ENCODE measurements at places on chromosomes 2 and 18.

DNA sequence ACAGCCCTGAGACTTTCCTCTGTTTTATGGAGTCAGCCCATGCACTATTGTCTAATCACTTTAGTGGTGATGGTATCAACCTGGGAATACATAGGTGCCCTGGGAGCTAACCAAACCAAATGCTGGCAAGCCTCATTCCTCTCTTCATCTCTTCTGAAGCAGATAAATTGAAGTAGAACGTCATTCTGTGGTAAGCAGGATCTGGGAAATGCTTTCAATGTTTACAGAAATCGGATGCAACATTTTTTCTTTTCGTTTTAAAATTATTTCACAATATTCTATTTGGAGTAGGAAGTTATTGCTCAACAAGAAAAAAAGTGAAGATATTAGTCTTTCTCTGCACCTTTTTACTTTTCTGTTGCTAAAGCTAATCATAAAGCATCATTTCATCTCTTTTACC lies 114.2 kb downstream of the RBMS1 start:
- no peak for DNase-seq

DNA sequence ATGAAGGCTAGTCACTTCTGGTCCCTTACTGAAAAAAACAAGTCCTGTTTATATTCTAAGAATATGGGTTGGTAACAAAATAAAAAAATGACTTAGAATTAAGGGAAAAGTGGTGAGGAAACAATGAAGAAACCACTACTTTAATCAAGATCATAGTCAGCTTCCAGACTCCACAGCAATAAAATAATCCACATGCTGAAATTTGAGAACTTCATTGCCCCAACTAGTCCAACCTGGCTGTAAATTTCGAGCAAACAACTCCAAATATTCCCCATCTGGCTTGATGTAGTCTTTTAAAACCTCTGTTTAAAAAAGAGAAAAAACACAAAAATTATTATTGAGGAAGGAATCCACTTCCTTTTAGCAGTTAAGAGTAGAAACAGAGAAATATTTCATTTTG lies 32.5 kb downstream of the METTL4 start:
- DNase-seq = no peak

DNA sequence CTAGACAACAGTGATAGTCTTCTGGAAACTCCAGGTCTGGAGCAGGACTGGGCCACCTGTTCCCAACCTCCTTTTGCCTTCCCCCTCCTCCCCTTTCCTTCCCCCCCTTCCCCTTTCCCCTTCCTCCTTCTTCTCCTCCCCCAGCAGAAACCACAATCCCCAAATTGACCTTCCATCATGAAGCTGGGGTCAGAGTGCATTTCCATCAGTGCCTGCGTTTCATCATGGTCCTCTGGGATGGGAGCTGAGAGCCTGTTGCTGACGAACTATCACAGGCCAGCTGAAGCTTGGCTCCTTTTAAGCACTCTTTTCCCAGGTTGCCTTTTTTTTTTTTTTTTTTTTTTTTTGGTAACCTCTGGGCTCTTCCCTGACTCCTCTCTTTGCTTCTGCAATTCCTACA lies 52.6 kb upstream of the SMAD2 start:
- DNase-seq = no peak

DNA sequence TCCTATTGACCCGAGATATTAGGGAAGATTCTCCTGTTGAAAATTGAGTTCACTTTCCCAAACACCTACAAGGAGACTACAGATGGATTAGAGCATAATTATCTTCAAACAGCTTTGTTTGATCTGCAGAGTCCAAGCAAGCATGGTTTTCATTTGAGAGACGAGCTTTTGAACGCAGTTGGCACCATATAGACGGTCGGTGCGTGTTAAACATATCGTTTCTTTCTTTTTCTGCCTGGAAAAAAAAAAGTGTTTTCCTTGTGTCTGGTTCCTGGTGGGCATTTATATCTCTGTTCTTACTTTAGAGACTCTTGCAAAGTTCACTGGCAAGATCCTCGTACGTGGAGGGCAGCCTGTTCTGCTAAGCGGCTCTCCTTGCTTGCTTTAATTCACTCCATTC lies 248.9 kb downstream of the TMEM182 start:
- DNase-seq = no peak

GRCh38 chr2:53509831-53510388 lies 257.7 kb upstream of the CHAC2 start:
- DNase-seq = no peak

- no peak for DNase-seq
Measured at GRCh38 chr2:61604433-61604832, 66.3 kb upstream of the XPO1 start.

DNA sequence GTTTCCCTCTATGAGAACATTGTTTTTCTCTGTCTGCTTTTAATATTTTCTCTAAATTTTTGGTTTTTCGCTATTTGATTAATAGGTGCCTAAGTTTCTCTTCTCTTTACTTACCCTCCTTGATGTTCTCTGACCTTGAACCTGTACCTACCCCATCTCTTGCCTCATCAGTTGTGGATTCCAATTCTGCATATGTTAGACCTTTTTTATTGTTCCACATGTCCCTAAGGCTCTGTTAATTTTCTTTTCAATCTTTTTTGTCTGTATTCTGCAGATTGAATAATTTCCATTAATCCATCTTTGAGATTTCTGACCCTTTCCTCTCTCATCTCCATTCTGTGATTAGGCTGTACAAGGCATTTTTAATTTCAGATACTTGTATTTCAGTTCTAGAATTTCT lies 23.1 kb downstream of the RELCH start:
- no peak for DNase-seq

GRCh38 chr2:43459446-43460173 lies 136.2 kb downstream of the THADA start:
- no peak for DNase-seq

- no peak for DNase-seq
Measured at GRCh38 chr2:233098618-233099017, 38.5 kb downstream of the INPP5D start.
